ENCODE measurements at places on chromosomes 6 and 20.

DNA sequence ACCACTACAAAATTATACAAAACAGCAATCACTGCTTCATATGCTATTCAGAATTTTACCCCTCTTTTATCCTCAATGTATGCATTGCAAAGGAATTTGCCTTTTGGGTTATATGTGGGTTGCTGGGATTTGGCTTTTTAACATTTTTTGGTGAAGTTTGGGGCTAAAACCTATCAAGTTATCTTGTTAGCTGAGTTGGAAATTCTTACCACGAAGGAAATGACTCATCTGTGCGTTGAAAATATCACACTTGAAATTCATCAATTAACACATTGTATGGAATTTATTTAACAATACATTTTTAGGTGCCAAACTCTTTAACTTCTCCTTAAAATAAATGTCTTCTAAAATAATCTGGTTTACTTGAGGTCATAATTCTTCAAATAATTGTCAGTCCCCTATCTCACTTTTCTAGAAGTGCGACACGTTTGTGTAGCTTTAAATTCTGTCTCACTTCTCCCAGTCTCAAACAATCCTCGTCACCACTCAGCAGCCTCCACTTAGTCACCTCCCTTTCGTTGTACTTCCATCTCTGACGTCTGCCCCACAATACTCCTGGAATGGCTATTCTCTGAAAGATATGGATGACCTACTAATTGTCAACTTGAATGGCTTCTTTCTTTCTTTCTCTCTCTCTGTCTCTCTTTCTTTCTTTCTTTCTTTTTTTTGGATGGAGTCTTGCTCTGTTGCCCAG, 88.5 kb downstream of the PHACTR1 start:
- no peak for DNase-seq

DNA sequence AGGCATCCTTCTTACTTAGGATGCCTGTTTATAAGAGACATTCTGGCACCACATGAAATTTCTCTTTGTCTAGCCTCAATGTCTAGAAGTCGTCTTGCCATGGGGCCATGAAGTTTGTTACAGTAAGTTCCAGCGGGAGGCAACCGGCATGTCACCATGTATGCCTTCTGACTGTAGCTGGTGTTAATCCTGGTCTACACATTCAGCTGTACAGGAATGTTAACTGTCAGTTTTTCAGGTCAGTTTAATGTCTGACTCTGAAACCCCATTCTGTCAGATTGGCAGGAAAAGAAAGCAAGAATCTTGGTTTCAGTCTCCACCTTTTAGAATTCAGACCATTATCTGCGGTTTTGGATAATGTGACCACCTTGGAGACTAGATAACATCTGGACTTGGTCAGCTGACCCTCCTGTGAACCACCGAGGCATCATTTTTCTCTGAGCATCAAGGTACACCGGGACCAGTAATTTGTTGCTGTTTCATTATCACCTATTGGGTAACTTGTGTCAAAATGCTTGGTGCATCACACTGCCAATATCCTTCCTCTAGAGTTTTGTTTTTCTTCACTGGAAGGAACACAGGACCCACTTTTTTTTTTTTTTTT, 228.7 kb downstream of the DOK5 start:
- no peak for DNase-seq

DNA sequence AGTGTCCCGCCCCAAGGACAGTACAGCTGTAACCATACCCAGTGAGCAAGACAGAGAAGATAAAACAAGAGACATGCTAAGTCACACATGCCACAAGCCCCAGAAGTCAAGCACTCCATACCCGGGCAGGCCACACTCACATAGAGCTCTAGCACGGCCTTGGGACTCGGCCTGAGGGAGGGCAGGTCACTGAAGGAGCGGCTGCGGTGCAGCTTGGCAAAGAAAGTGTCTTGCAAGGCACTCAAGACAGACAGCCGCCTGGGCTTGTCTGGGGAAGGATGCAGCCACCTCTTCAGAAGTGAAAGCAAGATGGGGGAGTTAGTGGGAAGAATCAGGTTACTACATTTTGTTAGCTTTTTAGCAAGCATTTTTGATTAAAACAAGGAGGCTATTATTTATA, 48.7 kb upstream of the ARMH2 start:
- DNase-seq = no peak

GRCh38 chr20:17885076-17885475, 83.5 kb downstream of the SNX5 start:
- DNase-seq = no peak

- DNase-seq = no peak
Measured at GRCh38 chr20:53220482-53221307, 248.5 kb downstream of the TSHZ2 start.

DNA sequence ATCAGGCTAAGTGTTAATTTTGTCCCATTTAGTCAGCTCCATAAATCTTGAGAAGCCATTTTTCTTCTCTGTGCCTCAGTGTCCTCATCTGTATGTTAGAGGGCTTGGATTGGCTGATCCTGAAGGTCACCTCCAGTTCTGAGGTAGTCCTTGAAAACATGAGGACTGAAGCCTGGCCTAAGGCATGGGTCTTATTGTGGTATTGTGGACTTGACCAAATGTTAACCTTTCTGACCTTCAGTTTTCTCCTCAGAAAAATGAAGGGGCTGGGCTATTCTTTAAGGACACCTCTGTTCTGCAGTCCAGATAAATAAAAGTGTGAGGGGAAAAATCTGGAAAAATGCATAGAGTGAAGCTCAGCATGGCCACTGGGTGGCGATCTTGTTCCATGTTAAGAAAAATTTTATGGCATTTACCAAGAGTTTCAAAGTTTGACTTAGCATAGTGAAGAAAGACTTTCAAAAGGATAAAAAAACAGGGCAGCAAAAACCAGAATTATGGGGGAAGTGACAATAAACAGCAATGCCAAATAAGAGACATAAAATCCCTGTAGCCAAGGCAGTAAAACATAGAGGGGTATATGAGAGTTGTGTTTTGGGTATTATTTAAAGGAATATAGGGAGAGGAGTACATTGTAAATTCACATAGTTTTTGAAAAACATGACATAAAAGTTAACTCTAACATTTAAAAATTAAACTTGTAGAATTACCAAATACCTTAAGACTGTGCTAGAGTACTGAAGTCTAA, 13.2 kb upstream of the TFB1M start:
- peak; percentile 48 for DNase-seq

DNA sequence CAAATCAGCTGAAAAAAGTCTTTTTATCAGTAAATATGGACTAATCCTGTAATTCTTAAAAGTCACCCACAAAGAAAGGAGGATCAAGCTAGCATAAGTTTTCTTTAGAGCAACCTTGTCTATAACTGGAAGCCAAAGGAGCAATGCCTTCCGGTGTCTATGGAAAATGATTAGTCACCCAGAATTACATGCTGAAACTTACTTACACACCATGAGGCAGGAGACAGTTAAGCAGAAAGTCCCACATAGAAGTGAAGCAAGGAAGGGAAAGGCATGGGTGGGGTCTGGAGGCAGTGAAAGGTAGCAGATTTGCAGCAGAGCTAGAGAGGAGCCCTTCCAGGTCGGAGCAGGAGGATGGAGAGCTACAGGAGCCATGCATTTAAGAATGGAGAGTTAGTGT, 153.7 kb upstream of the RIPOR2 start:
- no peak for DNase-seq

GRCh38 chr6:43242908-43243663, at the start of gene TTBK1:
TSS of gene TTBK1 (plus strand) at chr6:43243481. CDS start at chr6:43246661, 3,180 bp downstream.
- DNase-seq = no peak

- no peak for DNase-seq
Measured at GRCh38 chr6:32589596-32590449, at the start of gene HLA-DRB1. TSS of gene HLA-DRB1 (minus strand) at chr6:32589848. CDS start at chr6:32589742, 106 bp downstream.

- DNase-seq = no peak
Measured at GRCh38 chr6:132830334-132830751, 16.0 kb downstream of the RPS12 start.

DNA sequence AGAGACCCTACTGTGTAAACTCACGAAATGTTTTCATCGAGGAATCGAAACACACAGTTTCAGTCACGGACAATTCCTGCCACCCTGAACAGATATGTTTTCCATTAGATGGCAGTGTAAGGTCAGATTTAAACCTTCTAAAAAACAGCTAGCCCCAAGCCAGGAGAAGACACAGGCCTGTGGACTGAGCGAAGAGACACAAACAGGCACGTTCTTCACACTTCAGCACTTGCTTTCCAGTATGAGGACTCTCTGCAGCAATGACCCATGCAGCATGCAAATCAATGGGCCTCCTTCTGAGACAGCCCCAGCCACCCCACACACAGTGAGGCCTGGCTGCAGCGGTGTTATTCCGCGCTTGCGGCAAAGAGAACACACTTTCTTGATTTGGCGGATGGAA, 31.9 kb downstream of the HUS1B start:
- DNase-seq = no peak

GRCh38 chr20:59949911-59950310, 8.3 kb upstream of the CDH26 start:
- no peak for DNase-seq

- DNase-seq = no peak
Measured at GRCh38 chr20:4491643-4492042, 230.1 kb upstream of the PRND start.

DNA sequence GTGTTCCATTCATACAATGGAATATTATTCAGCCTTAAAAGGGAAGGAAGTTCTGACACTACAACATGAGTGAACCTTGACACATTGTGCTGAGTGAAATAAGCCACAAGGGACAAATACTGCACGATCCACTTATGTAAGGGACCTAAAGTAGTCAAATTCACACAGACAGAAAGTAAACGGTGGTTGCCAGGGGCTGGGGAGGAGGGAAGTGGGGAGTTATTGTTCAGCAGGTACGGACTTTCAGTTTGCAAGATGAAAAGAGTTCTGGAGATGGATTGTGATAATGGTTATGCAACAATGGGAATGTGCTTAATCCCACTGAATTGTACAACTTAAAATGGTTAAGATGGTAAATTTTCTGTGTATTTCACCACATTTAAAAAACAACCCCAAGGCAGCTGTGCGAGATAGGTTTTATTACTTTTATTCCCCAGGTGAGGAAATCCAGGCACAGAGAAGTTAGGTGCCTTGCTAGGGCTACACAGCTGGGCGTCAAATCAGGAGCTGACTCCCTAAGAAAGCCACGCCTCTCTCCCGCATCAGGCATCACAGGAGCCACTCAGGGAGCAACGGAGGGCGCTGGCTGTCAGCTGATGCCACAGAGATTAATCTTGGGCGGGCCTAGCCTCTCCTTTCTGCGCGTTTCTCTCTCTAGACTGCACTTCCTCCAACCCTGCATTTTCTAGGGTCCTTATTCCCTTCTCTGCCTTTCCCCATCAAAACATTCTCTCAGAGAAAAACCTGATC, 9.3 kb upstream of the TRAF3IP2 start:
- no peak for DNase-seq

DNA sequence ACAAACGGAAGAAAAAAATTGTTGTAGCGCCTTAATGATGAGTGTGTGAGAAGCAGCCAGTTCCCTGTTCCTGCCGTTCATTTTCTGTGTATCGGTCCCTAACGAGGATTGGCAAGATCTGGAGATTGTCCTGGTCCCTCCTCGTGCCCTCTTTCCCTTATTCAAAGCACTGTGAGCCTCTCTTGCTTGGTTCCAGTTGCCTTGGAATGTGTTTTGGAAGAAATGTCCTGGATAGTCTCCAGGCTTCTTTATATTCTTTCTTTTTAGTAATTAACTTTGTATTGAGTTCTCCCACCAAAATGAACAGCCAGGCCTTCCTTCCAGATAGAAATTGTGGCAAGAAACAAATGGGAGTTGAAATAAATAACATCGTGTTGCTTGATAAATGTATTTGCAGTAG, 348.3 kb downstream of the CDH26 start:
- no peak for DNase-seq

DNA sequence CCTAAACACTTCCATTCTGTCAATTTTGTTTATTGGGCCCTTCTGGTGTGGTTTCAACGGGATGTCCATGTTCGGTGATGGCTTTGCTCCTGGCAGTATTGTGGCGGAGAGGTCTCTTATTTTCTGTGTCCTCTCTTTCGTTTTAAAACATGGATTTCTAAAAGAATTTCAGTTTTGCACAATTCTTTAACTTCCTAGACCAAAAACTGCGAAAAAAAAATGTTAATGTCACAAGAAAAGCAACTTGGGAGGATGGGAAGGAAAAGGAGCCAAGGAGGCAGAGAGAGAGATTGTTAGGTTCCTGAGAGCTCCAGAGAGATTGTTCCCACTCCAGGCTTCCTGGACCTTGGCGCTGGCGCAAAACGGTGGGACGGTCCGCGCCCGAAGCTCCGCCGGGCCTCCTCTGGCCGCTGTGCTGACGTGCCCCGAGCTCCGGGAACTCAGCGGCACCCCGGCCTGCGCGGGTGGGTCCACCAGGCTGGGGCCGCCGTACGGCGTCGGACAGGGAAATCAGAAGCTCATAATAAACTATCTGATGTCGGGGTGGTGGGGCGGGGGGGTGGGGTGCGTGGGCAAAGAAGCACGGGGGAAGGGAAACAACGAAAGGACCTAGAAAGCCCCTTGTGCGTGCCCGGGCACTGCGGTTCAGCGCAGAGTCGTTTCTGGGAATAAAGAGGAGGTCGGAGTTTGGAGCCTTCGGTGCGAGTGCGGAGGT, 951 bp upstream of the OLIG3 start:
- no peak for DNase-seq

GRCh38 chr20:48820649-48820973, 7.2 kb downstream of the PREX1 start:
- DNase-seq = no peak

- no peak for DNase-seq
Measured at GRCh38 chr6:74932232-74932888, 273.5 kb downstream of the COL12A1 start.
